A673 (cell line): ENCODE measurements at places on chromosomes 1 and 21.
A peak's percentile ranks its signal among the peaks of the same experiment; 100 is the strongest.

DNA sequence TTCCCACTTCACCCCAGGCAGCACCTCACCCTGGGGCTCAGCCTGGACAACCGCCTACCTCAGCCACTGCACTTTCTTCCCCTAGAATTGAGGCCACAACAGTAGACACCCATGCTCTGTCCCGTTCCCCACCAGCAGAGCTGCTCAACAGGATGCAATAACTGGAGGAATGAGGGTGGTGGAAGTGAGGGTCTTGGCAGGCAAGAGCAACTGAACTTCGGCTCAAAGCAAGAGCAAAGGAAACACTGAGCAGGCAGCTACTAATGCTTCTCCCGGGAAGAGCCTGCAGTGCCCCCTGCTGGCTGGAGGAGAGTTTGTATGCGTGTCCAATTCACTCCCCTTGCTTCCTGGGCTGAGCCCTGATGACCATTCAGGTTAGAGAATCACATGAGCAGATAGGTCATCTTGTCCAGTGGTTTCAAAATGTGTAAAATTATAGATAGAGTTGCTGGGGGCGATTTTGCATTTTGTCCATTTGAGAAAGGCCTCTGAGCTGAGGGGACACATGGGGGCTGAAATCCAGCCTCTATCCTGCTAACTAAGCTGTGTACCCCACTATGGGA is 13.9 kb downstream of the NT5C1A start:
- peak; percentile 86 for DNase-seq
- H3K27ac ChIP-seq = no peak overlapping the region
- H3K4me1 ChIP-seq = no peaks in the 10 kb centered on the region
- H3K36me3 ChIP-seq = no peaks in the 10 kb centered on the region
- peak overlapping the region; percentile 17 for H3K4me3 ChIP-seq

GRCh38 chr1:200629876-200630514 is 9.4 kb upstream of the KIF14 start:
- H3K4me1 ChIP-seq = peaks cover 7% of the 10 kb centered on the region
- no peak overlapping the region for H3K27ac ChIP-seq
- no peak overlapping the region for H3K4me3 ChIP-seq
- no peak for DNase-seq

DNA sequence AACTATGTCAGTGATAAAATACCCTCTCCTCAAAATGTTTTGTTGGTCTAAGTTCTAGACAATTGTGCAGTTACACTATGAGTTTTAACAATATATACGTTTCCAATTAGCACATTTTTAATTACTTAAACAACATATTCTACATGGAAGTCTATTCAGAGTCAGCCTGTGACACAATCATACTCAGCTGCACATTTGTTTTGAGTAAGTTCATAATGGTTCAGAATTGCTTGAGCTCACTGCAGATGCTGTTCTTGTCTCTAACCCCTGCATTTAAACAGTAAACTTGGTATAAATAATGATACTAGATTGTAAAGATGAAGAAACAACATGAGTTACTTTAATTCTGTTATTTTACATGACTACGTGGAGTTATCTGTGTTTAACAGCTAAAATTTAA is 30.6 kb downstream of the CDKN2C start:
- H3K36me3 ChIP-seq = no peaks in the 10 kb centered on the region
- no peak overlapping the region for H3K27ac ChIP-seq
- no peaks in the 10 kb centered on the region for H3K27me3 ChIP-seq

DNA sequence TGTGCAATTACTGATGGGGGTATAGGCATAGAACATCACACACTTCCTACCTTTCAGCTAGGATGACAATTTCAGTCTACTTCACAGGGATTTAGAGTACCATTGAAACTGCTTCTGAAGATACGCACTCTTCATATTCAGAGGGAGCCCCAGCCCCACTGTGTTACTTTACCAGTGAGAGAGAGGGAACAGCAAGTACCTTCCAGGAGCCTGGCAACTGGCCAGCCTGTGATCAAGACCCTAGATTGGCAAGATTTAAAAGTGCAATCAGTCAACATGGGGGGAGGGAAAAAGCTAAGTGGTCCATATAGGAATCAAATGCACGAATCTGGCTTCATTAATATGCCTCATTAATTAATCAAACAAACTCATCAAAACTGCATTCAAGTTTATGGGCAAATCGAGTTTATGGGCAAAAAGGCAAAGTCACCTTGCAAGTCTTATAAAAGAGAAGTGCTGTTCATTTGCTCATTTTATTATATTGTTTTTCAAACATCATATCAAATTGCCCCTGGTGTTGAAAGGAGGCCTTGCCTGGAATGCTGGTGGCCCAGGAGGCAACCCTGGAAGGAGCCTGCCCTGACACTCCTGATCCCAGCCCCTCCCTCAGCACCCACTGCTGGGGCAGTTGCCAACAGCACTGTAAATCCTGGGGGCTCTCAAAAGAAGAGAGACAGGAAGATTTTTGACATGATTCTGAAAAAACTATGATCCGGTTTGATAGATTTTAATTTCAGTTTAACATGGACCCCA is 184.9 kb upstream of the DPT start:
- no peak overlapping the region for H3K4me3 ChIP-seq
- no peak for DNase-seq
- no peaks in the 10 kb centered on the region for H3K4me1 ChIP-seq
- H3K27me3 ChIP-seq = no peaks in the 10 kb centered on the region
- H3K36me3 ChIP-seq = no peaks in the 10 kb centered on the region
- no peak overlapping the region for H3K27ac ChIP-seq

GRCh38 chr1:236007781-236008180 is 57.1 kb downstream of the NID1 start:
- H3K36me3 ChIP-seq = no peaks in the 10 kb centered on the region
- no peak overlapping the region for H3K4me3 ChIP-seq
- H3K4me1 ChIP-seq = no peaks in the 10 kb centered on the region
- no peak for DNase-seq
- no peak overlapping the region for H3K27ac ChIP-seq

DNA sequence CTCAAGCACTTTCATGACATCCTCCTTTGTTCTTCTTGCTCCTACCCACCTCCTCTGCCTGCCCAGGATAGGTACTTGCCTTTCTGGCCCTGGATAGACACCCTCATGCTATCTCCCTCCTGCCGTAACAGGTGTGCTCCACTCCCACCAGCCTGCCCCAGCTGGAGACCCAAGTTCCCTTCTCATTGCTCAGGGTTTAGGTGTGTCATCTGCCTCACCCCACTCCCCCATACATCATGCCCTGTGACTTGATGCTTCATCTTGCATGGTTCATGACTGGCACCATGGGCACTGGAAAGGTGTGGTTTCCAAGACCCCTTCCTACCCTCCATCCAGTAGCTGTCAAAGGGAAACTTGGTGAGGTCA is 5.9 kb downstream of the RHEX start:
- no peaks in the 10 kb centered on the region for H3K4me1 ChIP-seq
- H3K4me3 ChIP-seq = no peak overlapping the region
- no peaks in the 10 kb centered on the region for H3K36me3 ChIP-seq
- H3K27me3 ChIP-seq = no peaks in the 10 kb centered on the region
- H3K27ac ChIP-seq = no peak overlapping the region
- DNase-seq = no peak

- H3K27ac ChIP-seq = no peak overlapping the region
- H3K36me3 ChIP-seq = no peaks in the 10 kb centered on the region
- no peak overlapping the region for H3K4me3 ChIP-seq
- H3K4me1 ChIP-seq = no peaks in the 10 kb centered on the region
- H3K27me3 ChIP-seq = no peaks in the 10 kb centered on the region
Measured at GRCh38 chr1:244187310-244187709, 136.2 kb downstream of the ZBTB18 start.

DNA sequence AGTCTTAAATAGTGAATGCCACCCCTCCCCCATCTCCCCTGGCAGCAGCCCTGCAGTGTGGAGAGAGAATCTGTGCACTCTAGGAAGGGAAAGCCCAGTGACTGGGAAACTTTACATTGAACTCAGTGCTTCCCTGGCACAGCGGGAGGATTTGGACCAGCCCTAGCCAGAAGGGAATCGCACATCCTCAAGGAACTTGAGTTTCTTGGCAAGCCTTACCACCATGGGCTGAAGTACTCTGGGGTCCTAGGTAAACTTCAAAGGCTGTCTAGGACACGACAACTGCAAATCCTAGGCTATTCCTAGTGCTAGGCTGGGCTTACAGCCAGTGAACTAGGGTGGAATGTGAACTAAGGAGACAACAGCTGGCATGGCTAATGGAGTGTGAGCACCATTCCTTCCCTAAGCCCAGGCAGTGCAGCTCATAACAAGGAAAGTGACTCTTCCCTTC is 88.3 kb downstream of the COL24A1 start:
- no peaks in the 10 kb centered on the region for H3K4me1 ChIP-seq
- no peak for DNase-seq

- no peaks in the 10 kb centered on the region for H3K27me3 ChIP-seq
- no peak overlapping the region for H3K27ac ChIP-seq
- no peaks in the 10 kb centered on the region for H3K36me3 ChIP-seq
- H3K4me3 ChIP-seq = no peak overlapping the region
Measured at GRCh38 chr1:212640223-212640878, 31.8 kb downstream of the ATF3 start.

GRCh38 chr1:15810073-15810472 is 2.6 kb upstream of the UQCRHL start:
- no peaks in the 10 kb centered on the region for H3K27me3 ChIP-seq
- H3K27ac ChIP-seq = no peak overlapping the region
- no peak for DNase-seq
- no peaks in the 10 kb centered on the region for H3K4me1 ChIP-seq
- H3K36me3 ChIP-seq = no peaks in the 10 kb centered on the region
- H3K4me3 ChIP-seq = no peak overlapping the region

- no peaks in the 10 kb centered on the region for H3K27me3 ChIP-seq
- H3K4me3 ChIP-seq = no peak overlapping the region
Measured at GRCh38 chr1:199218065-199218464, 579.2 kb downstream of the PTPRC start.

DNA sequence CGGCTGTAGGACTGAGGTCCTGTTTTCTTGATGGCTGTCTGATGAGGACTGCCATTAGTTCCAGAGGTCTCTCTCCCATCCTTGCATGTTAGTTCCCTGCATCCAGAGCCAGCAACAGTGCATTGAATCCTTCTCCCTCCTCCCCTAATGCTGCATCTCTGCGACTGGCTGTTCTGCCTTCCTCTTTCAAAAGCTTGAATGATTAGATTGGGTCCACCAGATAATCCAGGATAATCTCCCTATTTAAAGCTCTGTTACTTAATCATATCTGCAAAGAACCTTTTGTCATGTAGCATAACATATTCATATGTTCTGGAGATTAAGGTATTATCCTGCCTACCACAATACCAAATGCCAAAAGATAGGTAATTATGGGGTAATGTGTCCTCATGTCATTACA is 377.5 kb downstream of the GPATCH2 start:
- H3K4me3 ChIP-seq = no peak overlapping the region
- H3K27ac ChIP-seq = no peak overlapping the region
- H3K36me3 ChIP-seq = no peaks in the 10 kb centered on the region

- no peak overlapping the region for H3K4me3 ChIP-seq
- DNase-seq = peak; percentile 55
- no peaks in the 10 kb centered on the region for H3K36me3 ChIP-seq
- H3K27me3 ChIP-seq = no peaks in the 10 kb centered on the region
- H3K4me1 ChIP-seq = peaks cover 15% of the 10 kb centered on the region
Measured at GRCh38 chr1:97145321-97145956, 423.9 kb downstream of the PTBP2 start.

- H3K36me3 ChIP-seq = no peaks in the 10 kb centered on the region
- no peaks in the 10 kb centered on the region for H3K4me1 ChIP-seq
- H3K27ac ChIP-seq = no peak overlapping the region
- no peak overlapping the region for H3K4me3 ChIP-seq
- no peak for DNase-seq
Measured at GRCh38 chr1:97691325-97691724, 229.5 kb downstream of the DPYD start.

- no peak for DNase-seq
- no peaks in the 10 kb centered on the region for H3K4me1 ChIP-seq
- H3K4me3 ChIP-seq = no peak overlapping the region
- H3K36me3 ChIP-seq = no peaks in the 10 kb centered on the region
- H3K27me3 ChIP-seq = peaks cover 22% of the 10 kb centered on the region
- no peak overlapping the region for H3K27ac ChIP-seq
Measured at GRCh38 chr1:230570724-230571360, 71.4 kb upstream of the COG2 start.

DNA sequence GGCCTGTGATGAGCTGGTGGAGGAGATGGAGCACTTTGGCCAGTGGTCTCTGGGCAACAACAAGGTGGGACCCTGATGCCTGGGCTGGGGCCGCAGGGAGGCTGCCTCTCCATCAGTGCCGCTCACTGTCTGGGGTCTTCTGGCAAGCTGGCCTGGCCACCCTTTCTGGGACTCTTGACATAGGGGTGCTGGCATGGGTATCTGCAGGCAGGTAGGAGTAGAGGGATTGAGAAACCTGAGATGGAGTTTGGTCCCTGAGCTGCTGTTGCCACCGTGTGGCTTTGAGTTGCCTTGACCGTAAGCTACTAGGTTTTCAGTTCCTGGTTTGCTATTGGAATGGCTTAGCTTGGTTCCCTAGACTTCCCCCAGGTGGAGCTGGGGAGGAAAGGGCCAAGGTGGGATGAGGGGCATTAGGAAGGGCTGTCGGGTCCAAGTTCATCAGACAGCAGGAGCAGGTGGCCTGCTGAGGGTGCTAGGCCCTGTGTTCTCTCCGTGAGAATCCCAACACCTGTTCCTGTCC is 13.2 kb upstream of the MFN2 start:
- H3K36me3 ChIP-seq = peaks cover 42% of the 10 kb centered on the region
- H3K27me3 ChIP-seq = no peaks in the 10 kb centered on the region
- no peaks in the 10 kb centered on the region for H3K4me1 ChIP-seq
- DNase-seq = peak; percentile 52
- H3K27ac ChIP-seq = no peak overlapping the region

- no peaks in the 10 kb centered on the region for H3K4me1 ChIP-seq
- DNase-seq = no peak
- no peak overlapping the region for H3K27ac ChIP-seq
Measured at GRCh38 chr1:32508761-32509160, 30.5 kb upstream of the ZBTB8A start.

- no peaks in the 10 kb centered on the region for H3K36me3 ChIP-seq
- peaks cover 4% of the 10 kb centered on the region for H3K4me1 ChIP-seq
- peaks cover 23% of the 10 kb centered on the region for H3K27me3 ChIP-seq
- H3K27ac ChIP-seq = no peak overlapping the region
Measured at GRCh38 chr1:220786057-220786336, 716 bp upstream of the MTARC1 start.

- no peaks in the 10 kb centered on the region for H3K4me1 ChIP-seq
- H3K27me3 ChIP-seq = no peaks in the 10 kb centered on the region
- no peak overlapping the region for H3K4me3 ChIP-seq
- H3K36me3 ChIP-seq = peaks cover 14% of the 10 kb centered on the region
Measured at GRCh38 chr1:229318056-229318455, 24.8 kb downstream of the CCSAP start.

DNA sequence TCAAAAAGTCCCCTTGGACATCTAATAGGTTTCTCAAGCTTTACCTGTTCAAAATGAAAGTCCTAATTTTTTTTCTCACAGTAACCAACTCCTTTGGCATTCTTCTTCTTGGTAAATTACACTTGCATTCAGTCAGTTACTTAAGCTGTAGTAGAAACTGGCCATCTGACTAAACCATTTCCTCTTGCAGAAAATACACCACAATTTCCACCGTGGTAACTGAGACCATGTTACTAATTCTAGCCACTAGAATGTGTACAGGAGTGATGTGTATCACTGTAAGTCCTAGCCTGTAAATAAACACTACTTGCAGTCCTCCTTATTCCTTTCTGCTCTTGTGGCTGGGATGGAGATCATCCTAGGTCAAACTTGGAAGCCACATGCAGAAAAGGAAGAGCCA is 965.4 kb upstream of the TMPRSS15 start:
- H3K36me3 ChIP-seq = no peaks in the 10 kb centered on the region
- no peaks in the 10 kb centered on the region for H3K4me1 ChIP-seq
- DNase-seq = no peak
- no peak overlapping the region for H3K27ac ChIP-seq
- no peak overlapping the region for H3K4me3 ChIP-seq

- H3K4me3 ChIP-seq = no peak overlapping the region
- DNase-seq = no peak
- H3K36me3 ChIP-seq = no peaks in the 10 kb centered on the region
Measured at GRCh38 chr1:84260852-84261518, 40.5 kb upstream of the SAMD13 start.
